ENCODE measurements at places on chromosomes 5 and 9.

- no peak for DNase-seq
Observed at GRCh38 chr9:84068872-84069271, 88.3 kb downstream of the RMI1 start.

DNA sequence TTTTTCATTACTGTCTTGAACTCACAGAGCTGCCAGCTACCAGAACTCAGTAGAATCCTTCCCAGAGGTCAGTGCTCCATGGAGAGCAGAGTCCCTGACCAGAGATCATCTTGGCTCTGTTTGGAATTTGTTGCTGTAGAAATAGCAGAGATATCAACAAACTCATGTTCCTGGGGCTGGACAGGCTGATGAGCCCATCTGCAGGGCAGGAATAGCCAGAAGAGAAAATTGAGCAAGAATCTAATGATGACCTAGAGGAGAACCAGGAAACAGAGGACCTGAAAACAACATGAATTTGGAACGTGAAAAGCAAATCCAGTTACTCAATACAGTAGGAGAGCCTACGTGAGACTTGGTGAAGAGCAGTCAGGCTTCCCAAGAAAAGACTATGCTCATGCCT is 437.8 kb downstream of the PLK2 start:
- DNase-seq, result no peak

DNA sequence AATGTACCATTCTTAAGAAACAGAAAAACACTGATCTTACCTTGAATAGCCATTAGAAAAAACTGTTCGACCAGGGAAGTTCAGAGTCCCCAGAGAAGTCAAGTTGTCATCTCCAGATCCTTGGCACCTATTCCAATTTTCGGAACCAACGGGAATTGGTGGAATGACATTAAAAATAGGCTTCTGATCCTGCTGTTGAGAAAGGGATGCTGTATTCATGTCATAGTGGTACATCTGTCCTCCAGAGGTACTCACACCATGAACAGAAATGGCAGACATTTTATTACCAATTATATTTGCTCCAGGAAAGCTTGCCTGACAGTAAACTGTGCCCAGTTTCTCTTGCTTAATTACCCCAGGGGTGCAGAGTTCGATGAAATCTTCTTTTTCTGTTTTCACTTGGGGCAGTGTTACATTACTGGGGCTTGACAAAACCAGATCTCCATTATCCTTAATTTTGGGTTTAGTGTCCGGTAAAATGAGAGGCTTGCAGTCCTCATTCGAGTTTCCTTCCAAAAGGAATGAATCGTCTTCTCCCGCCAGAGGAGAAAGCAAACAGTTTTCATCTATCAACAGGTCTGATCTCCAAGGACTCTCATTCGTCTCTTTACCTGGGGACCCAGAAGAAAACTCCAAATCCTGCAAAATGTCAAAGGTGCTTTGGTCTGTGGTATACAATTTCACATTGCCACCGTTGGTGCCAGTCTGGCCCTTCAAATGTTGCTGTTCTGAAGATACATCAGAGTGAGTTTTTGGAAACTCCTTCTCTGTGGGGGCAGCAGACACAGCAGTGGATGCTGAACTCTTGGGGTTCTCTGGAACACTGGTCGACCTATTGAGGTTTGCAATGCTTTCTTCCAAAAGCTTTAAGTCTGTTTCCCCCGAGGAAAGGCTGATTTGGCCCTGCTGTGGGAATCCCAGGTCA is 3.6 kb downstream of the NR3C1 start:
- no peak for DNase-seq

GRCh38 chr9:90991953-90992352 is 190.3 kb downstream of the SYK start:
- no peak for DNase-seq

- no peak for DNase-seq
Observed at GRCh38 chr5:56466136-56466816, 233.1 kb upstream of the ANKRD55 start.

GRCh38 chr9:115008536-115009270 is 78.3 kb upstream of the TNFSF8 start:
- DNase-seq, result no peak

GRCh38 chr5:27590503-27590902 is 552.1 kb upstream of the CDH9 start:
- no peak for DNase-seq

GRCh38 chr5:149294872-149295829 is 23.5 kb downstream of the AFAP1L1 start:
- no peak for DNase-seq

- DNase-seq, result no peak
Observed at GRCh38 chr5:171745602-171746001, 40.0 kb upstream of the SMIM23 start.

DNA sequence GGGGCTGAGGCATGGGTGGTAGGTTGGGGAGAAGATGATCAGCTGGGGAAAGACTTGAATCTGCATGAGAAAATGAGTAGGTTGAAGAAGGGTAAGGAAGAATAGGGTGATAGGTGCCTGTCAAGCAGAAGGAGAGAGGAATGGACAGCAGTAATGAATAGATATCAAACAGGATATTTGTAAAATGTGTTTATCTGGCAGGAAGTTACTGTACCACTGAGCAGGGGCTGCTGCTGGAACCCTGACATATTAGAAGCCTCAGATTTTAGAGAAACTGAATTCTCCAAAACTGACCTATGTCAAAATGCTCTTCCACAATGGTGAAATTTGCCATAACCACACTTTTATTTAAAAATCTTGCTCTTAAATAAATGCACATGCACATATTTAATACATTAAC is 41.0 kb downstream of the CCDC192 start:
- DNase-seq, result no peak

DNA sequence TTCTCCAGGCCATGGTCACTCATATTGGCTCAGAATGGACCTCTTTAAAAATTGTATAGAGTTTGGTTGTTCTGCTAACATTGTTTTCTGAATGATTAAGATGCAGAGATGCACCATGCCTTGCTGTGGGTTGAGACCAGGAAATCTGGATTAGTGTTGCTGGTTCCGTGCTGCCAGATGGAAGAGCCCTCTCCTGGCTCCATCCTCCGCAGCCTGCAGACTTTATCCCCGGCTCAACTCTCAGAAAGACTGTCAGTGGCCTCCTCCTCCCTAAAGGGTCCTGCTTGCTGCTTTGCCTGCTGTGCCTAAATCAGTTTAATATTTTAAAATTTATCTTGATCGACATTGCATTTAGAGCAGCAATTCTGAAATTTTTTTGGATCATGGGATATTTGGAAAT is 196.7 kb downstream of the TENT4A start:
- DNase-seq, result no peak

GRCh38 chr5:14413331-14413750 is 168.3 kb upstream of the OTULINL start:
- DNase-seq, result no peak

DNA sequence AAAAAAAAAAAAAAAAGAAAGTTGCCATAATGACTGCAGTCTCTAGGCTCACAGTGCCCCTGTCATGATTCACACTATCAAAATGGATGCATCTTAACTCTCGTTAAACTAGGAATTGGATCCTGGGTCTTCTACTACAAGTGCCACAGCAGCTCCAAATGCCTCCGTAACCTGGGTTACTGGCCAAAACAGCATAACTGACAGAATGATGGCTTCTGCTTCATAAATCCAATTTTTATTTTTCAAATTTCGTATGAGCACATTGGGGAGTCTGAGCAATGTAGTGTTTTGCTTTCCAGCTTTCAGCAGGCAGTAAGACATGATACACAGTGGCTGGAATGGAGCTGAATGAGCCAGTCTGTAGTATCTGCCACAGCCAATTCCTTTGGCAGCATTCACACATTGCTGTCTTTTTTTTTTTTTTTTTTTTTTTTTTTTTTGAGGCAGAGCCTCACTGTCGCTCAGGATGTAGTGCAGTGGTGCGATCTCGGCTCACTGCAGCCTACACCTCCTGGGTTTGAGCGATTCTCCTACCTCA is 36.0 kb upstream of the NPM1 start:
- DNase-seq, result no peak

DNA sequence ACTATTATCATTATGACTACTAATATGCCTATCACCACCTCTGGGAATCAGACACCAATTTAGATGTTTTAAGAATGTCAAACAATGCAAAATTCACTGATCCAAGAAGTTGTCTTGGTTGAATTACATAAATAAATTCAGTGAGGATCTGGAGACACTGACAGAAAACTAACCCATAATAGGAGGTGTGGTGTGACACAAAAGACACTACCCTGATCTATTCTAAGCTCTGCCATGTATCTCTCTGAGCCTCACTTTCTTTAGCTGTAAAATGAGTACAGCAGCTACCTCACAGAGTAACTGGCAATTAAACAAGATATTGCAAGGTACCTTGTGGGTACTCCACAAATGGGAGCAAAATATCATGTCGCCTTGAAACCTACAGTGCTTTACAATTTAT is 7.5 kb downstream of the CDK5RAP2 start:
- no peak for DNase-seq

- no peak for DNase-seq
Observed at GRCh38 chr5:54103871-54104270, 206.5 kb downstream of the ARL15 start.

- no peak for DNase-seq
Observed at GRCh38 chr9:122875523-122875922, 29.6 kb downstream of the RC3H2 start.

DNA sequence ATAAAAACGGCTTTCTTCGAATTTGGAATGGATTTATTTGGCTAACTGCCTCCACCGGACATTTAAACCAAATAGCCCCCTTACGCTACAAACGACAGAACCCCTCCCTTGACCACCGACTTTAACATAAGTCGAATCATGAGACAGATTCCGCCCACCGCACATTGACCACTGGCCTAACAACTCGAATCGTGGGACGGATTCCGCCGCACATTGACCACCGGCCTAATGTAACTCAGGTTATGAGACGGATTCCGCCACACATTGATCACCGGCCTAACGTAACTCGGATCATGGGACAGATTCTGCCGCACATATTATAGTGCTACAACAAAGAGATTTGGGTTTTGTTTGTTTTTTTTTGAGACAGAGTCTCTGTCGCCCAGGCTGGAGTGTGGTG is 2.7 kb upstream of the LCN9 start:
- no peak for DNase-seq

DNA sequence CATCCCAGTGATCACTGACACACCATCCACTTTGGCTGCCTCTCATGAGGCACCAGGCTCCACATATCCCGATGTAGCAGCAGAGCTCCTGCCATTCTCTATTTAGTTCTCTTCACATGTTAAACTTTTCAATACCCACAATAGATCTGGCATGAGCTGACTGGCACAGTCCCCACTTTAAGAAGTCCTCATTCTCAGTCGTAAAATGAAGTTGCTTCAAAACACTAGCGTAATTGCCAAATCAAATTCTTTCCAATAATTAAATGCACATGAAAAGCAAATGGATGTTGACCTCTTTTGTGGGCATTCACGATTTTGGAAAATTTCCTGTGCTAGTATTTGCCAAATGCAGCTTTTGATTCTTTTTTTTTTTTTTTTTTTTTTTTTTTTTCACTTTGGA is 32.4 kb downstream of the HAPLN1 start:
- DNase-seq, result no peak

DNA sequence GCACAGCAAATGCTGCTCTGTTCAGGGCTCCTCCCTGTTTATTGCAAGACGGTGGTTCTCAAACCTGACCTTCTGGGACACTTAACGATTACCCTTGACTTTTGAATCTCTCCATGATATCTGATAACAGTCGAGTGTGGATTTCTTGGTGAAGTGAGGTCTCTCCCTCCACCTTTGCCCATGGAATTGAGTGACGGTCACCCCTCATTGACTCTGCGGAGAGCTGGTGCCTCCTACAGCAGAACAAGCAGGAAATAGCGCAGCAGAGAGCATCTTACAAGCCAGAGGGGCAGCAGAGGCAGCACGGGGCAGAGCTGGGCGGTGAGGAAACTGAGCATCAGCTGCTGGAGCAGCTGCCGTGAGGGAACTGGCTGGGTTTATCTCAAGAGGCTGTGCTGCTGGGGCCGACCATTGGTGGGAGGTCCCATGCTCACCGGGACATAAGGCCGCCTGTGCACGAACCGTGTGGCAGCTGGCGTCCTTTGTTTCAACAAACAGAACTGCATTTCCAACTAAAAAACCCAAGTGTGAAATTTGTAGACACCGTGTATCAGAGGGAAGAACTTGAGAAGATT is 189.8 kb downstream of the MTRR start:
- DNase-seq, result peak; percentile 84

DNA sequence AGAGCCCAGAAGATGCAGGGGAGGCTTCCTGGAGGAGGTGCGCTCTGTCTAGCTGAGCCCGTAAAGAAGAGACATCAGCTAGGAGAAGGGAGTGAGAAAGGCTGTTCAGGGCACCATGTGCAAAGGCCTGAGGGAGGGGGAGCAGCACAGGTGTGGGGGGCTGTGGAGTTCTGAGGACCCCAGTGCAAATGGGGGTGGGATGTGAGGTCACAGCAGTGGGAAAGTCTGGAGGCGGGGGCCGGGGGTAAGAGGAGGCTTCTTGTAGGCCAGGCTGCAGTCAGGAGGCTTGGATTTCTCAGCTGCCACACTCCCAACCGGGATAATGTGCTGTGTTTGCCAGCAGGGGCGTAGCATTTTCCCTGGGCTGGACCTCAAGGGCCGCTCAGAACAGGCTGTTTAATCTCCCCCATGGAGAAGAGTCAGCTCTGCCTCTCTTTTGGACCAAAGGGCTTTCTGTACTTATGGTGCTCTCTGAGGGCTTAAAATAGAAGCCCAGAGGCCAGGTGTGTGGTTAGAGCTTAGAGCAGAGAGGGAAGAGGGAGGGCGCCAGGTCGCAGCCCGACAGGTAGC is 5.7 kb downstream of the NEURL1B start:
- DNase-seq, result peak; percentile 54

GRCh38 chr9:28714188-28714587 is 1140.9 kb upstream of the C9orf72 start:
- DNase-seq, result no peak

GRCh38 chr9:25964239-25964638 is 286.0 kb upstream of the TUSC1 start:
- no peak for DNase-seq

DNA sequence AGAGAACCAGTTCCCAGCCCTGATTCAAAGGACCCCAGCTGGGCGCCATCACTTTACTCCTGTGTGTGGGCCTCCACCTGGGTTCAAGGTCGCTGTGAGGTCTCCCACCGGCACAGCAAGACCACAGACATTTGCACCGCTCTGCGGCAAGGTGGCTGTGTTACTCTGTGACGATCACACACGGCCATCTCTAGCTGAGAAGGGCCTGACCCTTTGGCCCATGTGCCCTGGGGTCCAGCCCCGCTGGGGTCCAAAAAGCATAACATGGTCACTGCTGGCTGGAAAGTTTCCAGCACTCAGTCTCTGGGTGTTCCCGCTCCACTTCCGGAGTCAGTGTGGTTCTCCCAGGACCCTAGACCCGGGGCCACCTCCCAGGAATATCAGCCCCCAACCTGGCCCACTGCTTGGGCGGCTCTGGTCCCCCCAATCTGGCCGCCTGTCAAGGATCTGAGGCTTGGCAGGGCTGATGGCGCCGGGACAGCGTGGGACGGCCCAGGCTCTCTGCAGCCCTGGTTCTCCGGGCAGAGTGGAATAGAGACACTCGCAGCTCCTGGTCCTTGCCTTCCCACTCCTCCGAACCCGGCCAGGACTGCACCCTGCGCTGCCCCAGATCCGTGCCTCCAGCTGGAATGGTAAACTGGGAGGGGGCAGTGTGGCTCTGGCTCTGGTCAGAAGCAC is 3.9 kb upstream of the LMX1B start:
- no peak for DNase-seq

GRCh38 chr5:135194573-135195269 is 160.7 kb upstream of the PITX1 start:
- no peak for DNase-seq

GRCh38 chr5:61617995-61618525 is 286.0 kb downstream of the ZSWIM6 start:
- no peak for DNase-seq
